ENCODE measurements at places on chromosomes 7 and 10. TPM values are rescaled to one million over a fixed set of nuclear protein-coding genes. Genes with fewer than 3 reads are reported as not detected.
A peak's percentile ranks its signal among the peaks of the same experiment; 100 is the strongest.

GRCh38 chr10:98320486-98321185 is 52.6 kb upstream of the LOXL4 start:
- no peak overlapping the region for H3K27ac ChIP-seq
- no peaks in the 10 kb centered on the region for H3K36me3 ChIP-seq
- no peaks in the 10 kb centered on the region for H3K4me1 ChIP-seq

- no peaks in the 10 kb centered on the region for H3K4me1 ChIP-seq
- H3K27me3 ChIP-seq, result no peaks in the 10 kb centered on the region
- peak; percentile 15 for DNase-seq
- no peak overlapping the region for H3K4me3 ChIP-seq
Observed at GRCh38 chr10:34058845-34059614, 724.6 kb upstream of the NRP1 start.

- H3K27ac ChIP-seq, result peak overlapping the region; percentile 88
- H3K4me1 ChIP-seq, result peaks cover 11% of the 10 kb centered on the region
- no peak overlapping the region for H3K4me3 ChIP-seq
Observed at GRCh38 chr7:151755131-151755801, 121.6 kb downstream of the PRKAG2 start.

OR2A42 gene
- total RNA-seq, result 0.66 TPM

DNA sequence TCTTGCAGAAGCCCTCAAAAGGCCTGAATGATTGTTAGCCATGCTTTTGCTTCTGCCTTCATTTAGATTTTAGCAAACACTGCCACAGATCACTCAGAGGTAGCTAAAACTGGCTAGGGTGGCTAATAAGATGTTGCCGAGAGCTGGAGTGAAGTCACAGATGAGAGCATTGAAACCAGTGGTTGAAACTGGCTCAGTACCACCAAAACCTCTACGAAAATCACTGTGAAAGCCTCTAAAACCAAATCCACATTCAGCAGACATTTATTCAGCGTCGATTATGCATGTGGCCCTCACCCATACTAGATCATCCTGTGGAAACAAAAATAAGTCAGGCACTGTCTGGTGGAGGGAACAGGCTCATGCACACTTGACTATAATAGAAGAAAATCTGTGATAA is 50.8 kb downstream of the PIK3CG start:
- no peaks in the 10 kb centered on the region for H3K36me3 ChIP-seq
- DNase-seq, result no peak
- H3K4me1 ChIP-seq, result no peaks in the 10 kb centered on the region
- H3K27me3 ChIP-seq, result no peaks in the 10 kb centered on the region
- H3K27ac ChIP-seq, result no peak overlapping the region
- H3K4me3 ChIP-seq, result no peak overlapping the region

GRCh38 chr10:28367929-28368484 is 65.1 kb upstream of the MPP7 start:
- H3K36me3 ChIP-seq, result no peaks in the 10 kb centered on the region
- H3K27me3 ChIP-seq, result no peaks in the 10 kb centered on the region
- no peak overlapping the region for H3K4me3 ChIP-seq
- DNase-seq, result no peak

Measured in breast epithelium (tissue), 4 donors.